Glomerular endothelial cell (primary cell): ENCODE measurements at places on chromosomes 16 and 17. TPM values are rescaled to one million over a fixed set of nuclear protein-coding genes. Genes with fewer than 3 reads are reported as not detected.

GRCh38 chr16:63998-64913 is 8.2 kb downstream of the RHBDF1 start:
- DNase-seq: no peak

The FA2H gene
- total RNA-seq: 0.34 TPM in 1 of 2 replicates, not detected in the other

DNA sequence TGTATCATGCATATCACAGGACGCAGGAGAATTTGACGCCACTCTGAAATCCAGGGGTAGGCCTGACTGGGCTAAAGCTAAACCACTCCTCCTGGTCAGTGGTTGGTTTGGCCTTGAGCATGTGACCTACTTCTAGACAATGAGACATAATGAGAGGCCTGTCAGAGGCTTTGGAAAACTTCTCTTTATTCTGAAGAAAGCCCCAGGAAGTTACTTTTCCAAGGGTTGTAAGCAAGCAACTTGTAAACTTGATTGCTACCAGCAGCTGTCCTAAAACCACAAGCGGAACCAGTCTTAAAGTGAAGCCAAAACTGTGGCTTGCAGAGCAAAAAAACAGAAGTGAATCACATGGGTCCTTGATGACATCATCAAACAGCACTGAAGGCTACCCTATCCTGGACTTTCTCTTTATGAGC is 138.2 kb upstream of the COX10 start:
- no peak for DNase-seq

DNA sequence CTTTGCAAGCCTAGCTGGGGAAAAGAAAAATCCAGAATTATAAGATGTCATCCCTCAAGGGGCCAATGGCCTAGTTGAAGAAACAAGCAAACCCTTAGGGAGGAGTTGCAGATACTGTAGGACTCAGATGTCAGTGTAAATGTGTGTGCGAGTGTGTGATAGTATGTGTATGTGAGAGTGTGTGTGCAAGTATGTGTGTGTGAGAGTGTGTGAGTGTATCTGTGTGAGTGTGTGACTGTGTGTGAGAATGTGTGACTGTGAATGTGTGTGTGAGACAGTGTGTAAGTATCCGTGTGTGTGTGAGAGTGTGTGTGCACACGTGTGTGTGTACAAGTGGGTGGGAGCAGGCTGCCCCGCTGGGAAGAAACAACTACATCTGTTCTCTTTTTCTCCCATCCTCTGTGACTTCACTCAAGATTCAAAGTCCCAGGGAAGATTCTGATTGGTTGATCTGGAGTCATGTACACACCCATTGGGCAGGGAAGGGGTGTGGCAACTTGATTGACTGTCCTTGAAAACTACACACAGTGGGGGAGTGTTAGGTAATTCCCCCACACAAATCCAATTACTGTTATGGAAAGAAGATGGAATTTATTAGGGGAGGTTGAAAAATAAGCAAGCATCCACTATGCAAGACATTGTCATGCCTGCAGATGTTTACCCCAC is 40.7 kb downstream of the IRX3 start:
- no peak for DNase-seq

- DNase-seq: no peak
Observed at GRCh38 chr16:88322500-88322970, 60.2 kb upstream of the ZNF469 start.

DNA sequence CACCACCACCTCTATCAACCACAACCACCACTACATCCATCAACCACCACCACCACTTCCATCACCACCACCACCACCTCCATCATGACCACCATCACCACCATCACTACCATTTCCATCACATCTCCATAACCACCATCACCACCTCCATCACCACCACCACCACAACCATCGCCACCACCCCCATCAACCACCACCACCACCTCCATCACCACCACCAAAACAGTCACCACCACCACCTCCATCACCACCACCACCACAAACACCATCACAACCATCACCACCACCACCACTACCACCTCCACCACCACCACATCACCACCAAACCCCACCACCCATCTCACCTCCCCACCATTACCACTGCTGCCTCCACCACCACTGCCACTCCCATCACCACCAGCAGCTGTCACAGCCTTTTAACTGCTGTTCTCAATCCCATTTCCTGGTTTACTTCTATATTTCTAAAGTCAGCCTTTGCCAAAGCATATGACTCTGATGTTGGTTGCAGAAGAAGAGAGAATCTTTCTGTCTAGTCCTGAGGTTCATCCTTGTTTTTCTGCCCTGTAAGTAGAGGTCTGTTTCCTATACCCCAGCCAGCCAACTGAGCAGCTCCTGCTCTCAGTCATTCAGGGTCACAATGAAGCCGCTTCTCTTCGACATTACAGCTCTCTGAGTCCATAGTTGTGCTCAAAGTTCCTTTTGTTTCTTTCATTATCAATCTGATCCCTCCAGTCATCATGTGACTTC is 14.0 kb downstream of the MARCHF10 start:
- no peak for DNase-seq

DNA sequence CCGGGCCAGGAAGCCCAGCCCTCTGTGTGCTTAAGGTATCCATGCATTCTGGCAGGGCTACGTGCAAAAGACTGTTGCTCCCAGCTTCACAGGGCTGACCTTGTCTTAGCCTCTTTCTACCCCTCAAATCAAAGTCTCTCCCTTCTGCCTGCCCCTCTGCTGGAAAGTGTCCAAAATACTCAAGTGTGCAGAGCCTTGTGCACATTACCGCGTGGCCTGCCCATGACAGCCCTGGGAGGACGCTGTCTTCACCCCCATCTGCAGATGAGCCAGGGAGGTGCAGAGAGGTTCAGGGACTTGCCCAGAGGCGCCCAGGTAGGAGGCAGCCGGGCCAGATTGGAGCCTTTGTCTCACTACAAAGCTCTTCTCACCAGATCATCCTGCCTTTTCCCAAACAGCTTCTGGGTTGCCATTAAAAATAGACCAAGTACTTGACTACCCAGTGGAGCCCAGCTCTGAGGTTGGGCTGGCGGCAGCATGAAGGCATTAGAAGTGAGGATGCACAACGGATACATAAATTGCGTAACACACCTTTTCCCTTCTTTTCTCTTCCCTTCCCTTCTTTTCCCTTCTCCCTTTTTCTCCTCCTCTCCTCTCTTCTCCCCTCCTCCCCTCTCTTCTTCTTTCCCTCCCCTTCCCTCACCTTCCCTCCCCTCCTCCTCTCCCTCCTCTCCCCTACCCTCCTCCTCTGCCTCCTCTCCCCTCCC is 3.5 kb downstream of the CACNG4 start:
- DNase-seq: no peak

DNA sequence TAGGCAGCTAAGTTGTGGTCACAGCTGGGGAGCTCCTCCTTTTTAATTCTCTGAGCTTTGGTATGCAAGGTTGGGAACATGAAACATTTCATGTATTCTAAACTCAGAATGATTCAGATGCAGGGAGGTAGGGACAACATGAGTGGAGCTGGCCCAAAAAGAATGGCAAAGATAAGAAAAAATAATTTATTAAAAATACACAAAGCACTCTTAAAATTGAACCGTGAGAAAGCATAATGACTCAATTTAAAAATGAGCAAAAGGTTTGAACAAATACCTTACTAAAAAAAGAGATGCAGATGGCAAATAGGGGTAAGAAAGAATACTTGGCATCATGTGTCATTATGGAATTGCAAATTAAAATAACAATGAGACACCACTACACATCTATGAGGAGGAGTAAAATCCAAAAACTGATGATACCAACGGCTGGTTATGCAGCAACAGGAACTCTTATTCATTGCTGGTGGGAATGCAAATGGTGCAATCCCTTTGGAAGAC is 175.6 kb upstream of the IRX3 start:
- DNase-seq: no peak

DNA sequence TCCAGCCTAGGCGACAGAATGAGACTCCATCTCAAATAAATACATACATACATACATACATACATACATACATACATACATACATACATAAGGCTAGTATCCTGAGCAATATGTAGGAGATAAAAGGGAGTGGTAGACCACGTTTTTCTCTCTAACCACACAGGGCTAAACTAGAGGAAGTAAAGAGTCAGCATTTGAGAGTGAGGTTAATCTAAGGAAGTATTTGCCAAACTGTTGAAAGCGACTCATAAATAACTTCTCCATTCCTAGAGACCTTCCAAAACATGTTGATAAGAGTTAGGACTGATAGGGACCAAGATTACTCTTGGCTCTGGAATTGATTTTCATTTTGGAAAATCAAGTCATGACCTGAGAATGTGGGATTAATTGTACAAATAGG is 68.9 kb downstream of the NEUROD2 start:
- DNase-seq: no peak

The ITGA3 gene
- 331 and 341 TPM in 2 replicates for total RNA-seq

DNA sequence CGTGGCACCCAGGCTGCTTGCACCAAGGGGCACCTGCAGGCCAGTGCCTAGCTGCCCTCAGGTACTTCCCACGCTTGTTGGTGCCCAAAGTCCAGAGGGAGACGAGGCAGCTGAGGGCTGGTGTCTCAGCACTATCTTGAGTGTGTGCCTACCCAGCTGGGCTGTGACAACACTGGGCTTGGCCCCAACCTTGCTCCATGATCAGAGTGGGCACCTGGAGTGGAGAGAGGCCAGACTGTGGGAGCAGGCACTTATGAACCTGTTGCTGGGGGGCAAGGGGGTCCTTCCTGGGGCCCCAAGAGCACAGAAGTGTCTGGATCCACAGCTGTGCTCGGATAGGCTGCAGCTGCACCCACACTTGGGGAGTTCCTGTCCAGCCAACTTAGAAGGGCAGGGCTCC is 314.7 kb downstream of the KCNJ2 start:
- no peak for DNase-seq

The TBC1D3 gene
- total RNA-seq: not detected in 2 replicates
